Left renal pelvis (tissue), 4 donors: ENCODE measurements at places on chromosomes 4 and X. TPM values are rescaled to one million over a fixed set of nuclear protein-coding genes. Genes with fewer than 3 reads are reported as not detected.

CACNA1F gene
- polyA plus RNA-seq: 0.70 TPM

SH2D1A gene
- polyA plus RNA-seq: 0.26 TPM

- no peak for DNase-seq
Measured at GRCh38 chr4:70737006-70737405, 15.2 kb downstream of the RUFY3 start.

- DNase-seq: no peak
Measured at GRCh38 chrX:135632353-135632752, 81.1 kb upstream of the CT45A1 start.

GRCh38 chr4:8029689-8030088 is 90.0 kb upstream of the AFAP1 start:
- no peak for DNase-seq
